ENCODE measurements at places on chromosomes 11 and 22.

- no peak for DNase-seq
Measured at GRCh38 chr11:111765320-111765983, 737 bp downstream of the PPP2R1B start.

GRCh38 chr11:125154378-125155099, 10.0 kb upstream of the PKNOX2 start:
- DNase-seq, result no peak

DNA sequence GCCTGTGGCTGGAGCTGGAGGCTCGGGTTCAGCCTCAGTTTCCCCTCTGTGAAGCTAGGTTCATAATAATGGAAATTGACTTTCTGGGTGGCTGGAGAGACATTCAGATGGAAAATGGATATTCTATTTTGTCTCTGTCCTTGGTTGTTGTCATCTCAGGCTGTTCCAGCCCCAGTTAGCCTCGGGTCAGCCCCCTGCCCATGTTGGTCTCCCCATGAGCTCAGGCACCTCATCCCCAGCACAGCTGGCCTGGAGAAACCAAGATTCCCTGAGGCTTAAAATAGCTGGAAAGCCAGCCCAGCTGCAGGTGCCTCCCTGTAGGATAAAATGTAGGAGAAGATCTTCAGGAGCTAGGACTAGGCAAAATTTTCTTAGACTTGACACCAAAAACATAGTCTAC, 129.5 kb downstream of the MED15 start:
- DNase-seq, result no peak

GRCh38 chr11:117918366-117919255, 10.6 kb downstream of the TMPRSS13 start:
- no peak for DNase-seq

DNA sequence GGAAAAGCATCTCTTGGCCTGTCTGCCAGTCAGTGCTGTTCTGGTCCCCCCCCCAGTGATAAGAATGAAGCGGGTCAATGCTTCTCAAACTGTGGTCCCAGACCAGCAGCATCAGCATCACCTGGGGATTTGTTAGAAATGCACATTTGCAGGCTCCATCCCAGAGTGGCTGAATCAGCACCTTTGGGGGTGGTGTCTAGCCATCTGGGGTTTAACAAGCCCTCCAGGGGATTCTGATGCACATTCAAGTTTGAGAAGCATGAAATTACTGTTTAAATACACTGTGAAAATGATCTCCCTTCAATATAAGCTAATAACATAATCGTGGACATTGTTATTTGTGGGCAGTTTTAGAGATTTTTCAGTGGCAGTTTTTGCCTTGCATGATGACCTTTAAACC, 133.5 kb downstream of the MYO18B start:
- no peak for DNase-seq

DNA sequence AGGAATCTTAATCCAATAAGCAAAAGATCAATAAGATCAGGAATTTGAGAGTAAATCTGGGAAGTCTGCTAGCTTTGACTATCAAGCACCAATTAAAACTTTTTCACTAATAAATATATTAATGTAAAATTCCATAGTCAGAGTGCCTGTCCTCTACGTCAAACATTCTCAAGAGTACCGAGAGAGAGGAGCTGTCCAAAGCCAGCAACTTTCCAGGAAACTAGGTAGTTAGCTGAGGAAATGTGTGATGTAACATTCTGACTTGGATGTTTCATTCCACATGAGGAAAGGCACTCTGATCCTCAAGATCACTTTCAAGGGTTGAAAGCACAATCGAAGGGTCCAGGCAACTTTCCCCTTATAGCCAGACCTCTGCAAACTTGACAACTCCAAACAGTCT, 113.2 kb downstream of the STK33 start:
- DNase-seq, result no peak

- DNase-seq, result peak; percentile 24
Measured at GRCh38 chr11:132405728-132406127, 1035.3 kb downstream of the NTM start.

GRCh38 chr11:88886796-88887195, 179.0 kb downstream of the GRM5 start:
- DNase-seq, result peak; percentile 67

- no peak for DNase-seq
Measured at GRCh38 chr11:48078689-48079088, 98.3 kb downstream of the PTPRJ start.

- DNase-seq, result peak; percentile 62
Measured at GRCh38 chr11:12411806-12412727, 34.7 kb downstream of the PARVA start.

- no peak for DNase-seq
Measured at GRCh38 chr11:31529701-31530100, 20.1 kb downstream of the ELP4 start.

- DNase-seq, result no peak
Measured at GRCh38 chr11:86760577-86760976, 39.8 kb upstream of the PRSS23 start.

- DNase-seq, result no peak
Measured at GRCh38 chr11:45806937-45807791, 2.2 kb downstream of the SLC35C1 start.

DNA sequence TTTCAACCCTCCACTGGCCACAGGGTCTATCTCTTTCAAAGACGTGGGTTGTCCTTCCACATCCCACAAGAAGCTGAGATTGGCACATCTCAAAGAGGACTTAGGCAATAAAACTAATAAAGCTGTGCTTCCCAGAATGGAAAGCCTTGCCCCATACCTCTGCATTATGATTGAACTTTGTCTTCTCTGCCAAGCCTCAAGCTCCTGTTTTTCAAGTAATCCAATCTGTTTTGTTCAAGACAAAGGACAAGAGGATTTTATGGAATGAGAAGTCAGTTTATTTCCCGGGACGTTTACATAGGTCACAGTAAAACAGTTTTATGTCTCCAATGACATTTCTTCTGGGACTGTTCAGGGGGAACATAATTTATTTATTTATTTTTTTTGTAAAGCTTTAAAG, 108.4 kb downstream of the GALNT18 start:
- no peak for DNase-seq

- DNase-seq, result no peak
Measured at GRCh38 chr22:41983513-41984405, 14.5 kb downstream of the SEPTIN3 start.

DNA sequence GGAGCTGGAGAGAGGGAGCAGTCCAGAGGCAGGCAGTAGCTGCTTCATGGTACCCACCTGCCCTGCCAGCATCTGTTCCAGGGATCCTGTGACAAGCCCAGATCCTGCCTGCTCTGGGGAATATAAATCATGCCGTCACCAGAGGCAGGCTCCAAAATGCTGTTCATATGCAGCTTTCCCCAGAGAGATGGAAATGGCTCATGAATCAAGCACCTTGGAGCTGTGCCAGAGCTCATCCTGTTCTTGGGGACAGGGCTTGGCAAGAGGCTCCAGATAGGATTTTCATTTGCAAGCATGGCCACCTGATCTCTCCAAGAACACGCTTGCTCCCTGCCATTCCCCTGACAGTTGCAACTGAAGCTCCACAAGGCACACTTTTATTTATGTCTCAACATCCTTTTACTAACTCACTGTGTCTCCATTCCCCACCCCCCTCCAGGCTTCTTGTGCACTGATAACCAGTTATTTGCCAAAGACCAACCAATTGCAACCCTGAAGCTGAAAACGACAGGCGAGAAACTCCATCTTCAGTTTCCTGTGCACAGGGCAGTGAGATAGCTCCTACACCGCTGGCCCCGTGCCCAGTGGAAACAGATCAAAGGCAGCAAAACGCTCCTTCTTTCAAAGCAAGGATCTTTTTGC, 115.8 kb upstream of the PITPNB start:
- peak; percentile 7 for DNase-seq

DNA sequence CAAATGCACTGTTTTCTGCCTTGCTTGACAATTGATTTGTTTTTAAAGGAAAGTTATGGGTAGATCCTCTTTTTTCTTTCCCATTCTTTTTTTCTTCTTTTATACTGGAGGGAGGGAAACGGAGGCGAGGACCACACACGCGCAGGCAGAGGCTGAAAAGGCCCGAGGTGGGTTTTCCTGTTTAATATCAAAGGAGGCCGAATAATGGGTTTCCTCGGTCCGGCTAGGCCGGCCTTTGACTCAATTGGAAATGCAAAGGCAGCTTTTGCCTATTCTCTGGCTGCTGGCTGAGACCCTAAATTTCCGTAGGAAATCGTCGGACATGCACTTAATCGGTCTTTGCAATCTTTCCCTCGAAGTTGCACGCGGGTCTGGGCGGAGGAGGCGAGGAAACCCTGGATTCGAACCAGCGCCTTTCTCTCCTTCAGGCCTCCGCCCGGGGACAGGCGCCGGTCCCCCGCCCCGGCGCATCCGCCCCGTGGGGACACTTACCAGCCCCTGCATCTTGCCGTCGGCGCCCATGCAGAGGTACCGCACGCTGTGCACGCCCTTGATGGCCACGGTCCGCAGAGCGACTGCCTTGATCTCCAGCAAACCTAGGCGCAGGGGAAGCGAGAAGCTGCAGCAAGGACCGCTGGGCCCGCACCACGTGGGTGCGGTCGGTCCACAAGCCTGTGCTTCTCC, 911 bp downstream of the FGF19 start:
- no peak for DNase-seq

- peak; percentile 54 for DNase-seq
Measured at GRCh38 chr22:22343581-22344296, 99.2 kb downstream of the VPREB1 start.

Measured in GM12865 (cell line).